PC-3 (cell line): ENCODE measurements at places on chromosomes 5 and 9.

GRCh38 chr9:30511666-30512065 is 1872.8 kb upstream of the ACO1 start:
- DNase-seq: no peak

- DNase-seq: no peak
Observed at GRCh38 chr5:135137146-135137915, 103.3 kb upstream of the PITX1 start.

DNA sequence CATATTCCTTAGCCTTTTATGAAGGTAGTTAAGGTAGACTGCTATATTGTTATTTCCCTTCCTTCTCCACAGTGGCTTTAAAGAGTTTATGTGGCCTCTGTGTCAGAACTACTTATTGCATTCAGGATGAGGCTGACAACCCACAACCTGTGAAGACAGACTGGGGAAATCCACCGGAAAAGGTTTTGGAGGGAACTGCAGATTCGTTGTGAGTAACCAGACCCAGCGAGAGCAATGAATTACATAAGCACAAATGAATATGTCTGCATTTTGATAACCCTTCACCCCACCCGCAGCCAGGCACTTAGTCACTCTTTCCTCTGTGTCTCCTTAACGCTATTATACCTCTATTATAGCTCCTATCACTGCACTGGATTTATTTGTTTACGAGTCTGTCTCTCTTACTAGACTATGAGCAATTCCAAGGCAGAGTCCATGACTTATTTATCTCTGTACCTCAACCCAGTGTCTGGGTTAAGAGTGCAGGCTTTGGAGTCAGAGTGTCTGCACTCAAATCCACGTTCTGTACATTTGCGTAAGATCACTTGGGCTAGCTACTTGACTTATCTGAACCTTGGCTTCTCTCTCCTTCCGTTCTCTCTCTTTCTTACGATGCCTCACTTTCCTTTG is 19.2 kb downstream of the KCTD16 start:
- peak; percentile 57 for DNase-seq

- DNase-seq: no peak
Observed at GRCh38 chr5:150106674-150107426, 20.5 kb upstream of the CSF1R start.

- DNase-seq: no peak
Observed at GRCh38 chr9:15843316-15843715, 290.5 kb downstream of the CCDC171 start.

DNA sequence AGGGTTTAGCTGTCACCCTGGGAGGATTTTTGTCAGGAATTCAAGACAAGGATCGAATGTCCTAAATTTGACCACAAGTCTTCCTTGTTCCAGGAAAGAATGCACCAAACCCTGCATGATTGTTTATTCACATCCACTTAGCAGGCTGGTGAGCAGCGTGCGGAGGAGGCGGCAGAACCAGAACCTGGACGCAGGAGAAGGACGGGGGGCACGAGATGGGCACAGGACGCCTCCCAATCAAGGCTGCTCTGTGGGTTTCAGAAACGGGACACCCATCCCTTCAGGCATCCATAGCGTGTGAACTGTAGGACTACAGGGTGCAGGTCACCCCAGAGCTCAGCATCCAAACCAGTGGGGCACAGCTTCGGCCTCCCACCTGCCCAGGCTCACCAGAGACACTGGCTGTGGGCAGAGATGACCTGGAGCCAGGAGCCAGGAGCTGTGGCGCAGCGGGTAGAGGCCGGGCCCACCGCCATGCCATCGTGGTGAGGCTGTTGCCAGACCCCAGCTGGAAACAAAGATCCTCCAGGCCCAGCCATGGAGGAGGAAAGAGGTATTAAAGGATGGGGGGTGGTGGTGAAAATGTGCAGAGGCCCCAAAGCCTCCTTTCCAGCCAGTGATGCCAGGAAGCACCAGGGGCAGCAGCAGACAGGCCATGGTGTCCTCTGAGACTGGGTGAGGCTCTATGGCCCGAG is 32.3 kb upstream of the ADAMTS2 start:
- DNase-seq: no peak

- DNase-seq: peak; percentile 93
Observed at GRCh38 chr9:108562176-108562575, 293.6 kb downstream of the ACTL7B start.

- peak; percentile 18 for DNase-seq
Observed at GRCh38 chr9:4073371-4073770, 226.5 kb downstream of the GLIS3 start.
